T-helper 17 cell (primary cell): ENCODE measurements at places on chromosomes 4 and X. TPM values are rescaled to one million over a fixed set of nuclear protein-coding genes. Genes with fewer than 3 reads are reported as not detected.
A peak's percentile ranks its signal among the peaks of the same experiment; 100 is the strongest.

The SPANXB1 gene
- not detected for total RNA-seq

The SLC49A3 gene
- 1.1 TPM for total RNA-seq

The F8A2 gene
- total RNA-seq: not detected

The MED14 gene
- total RNA-seq: 47.5 TPM

The MUC7 gene
- not detected for total RNA-seq

The FAM184B gene
- not detected for total RNA-seq

The ETDB gene
- not detected for total RNA-seq

GRCh38 chr4:54493862-54494261, 163.9 kb upstream of the KIT start:
- peaks cover 2% of the 10 kb centered on the region for H3K36me3 ChIP-seq
- H3K27ac ChIP-seq: no peak overlapping the region
- no peaks in the 10 kb centered on the region for H3K4me1 ChIP-seq
- no peaks in the 10 kb centered on the region for H3K27me3 ChIP-seq
- H3K4me3 ChIP-seq: no peak overlapping the region

DNA sequence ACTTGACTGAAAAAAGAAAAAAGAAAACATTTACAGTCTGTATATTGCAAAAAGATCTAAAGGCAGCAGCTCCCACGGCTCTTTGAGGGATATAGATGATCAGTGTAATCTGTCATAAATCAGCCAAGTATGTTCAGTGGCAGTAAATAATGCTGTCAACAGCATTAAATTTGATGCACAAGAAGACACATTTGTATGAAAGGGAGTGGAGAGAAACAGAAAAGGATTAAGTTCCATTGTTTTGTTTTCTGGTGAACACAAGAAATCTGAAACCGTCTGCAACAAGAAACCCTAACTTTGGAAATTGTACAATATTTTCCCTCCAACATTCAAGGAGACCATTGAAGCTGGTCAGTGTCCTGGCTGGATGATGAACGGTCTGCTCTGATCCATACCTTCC, 27.6 kb upstream of the C1QTNF7 start:
- peaks cover 7% of the 10 kb centered on the region for H3K36me3 ChIP-seq
- DNase-seq: no peak
- peak overlapping the region; percentile 86 for H3K27ac ChIP-seq
- H3K4me1 ChIP-seq: peaks cover 28% of the 10 kb centered on the region
- H3K4me3 ChIP-seq: no peak overlapping the region
- peaks cover 18% of the 10 kb centered on the region for H3K27me3 ChIP-seq

GRCh38 chr4:71470524-71470923, 131.7 kb downstream of the SLC4A4 start:
- H3K4me3 ChIP-seq: no peak overlapping the region
- peaks cover 5% of the 10 kb centered on the region for H3K27me3 ChIP-seq
- no peaks in the 10 kb centered on the region for H3K36me3 ChIP-seq
- no peak overlapping the region for H3K27ac ChIP-seq

- no peak overlapping the region for H3K4me3 ChIP-seq
- peaks cover 2% of the 10 kb centered on the region for H3K36me3 ChIP-seq
- H3K27ac ChIP-seq: no peak overlapping the region
- no peak for DNase-seq
- no peaks in the 10 kb centered on the region for H3K4me1 ChIP-seq
These were observed 99.1 kb downstream of the MAML3 start for GRCh38 chr4:140054861-140055260.

GRCh38 chr4:8308856-8309771, 39.6 kb downstream of the HTRA3 start:
- H3K27me3 ChIP-seq: peaks cover 28% of the 10 kb centered on the region
- peaks cover 2% of the 10 kb centered on the region for H3K36me3 ChIP-seq
- no peaks in the 10 kb centered on the region for H3K4me1 ChIP-seq
- DNase-seq: no peak
- no peak overlapping the region for H3K27ac ChIP-seq
- H3K4me3 ChIP-seq: no peak overlapping the region

GRCh38 chr4:110637408-110638088, 14.7 kb upstream of the PITX2 start:
- no peak for DNase-seq
- peak overlapping the region; percentile 55 for H3K4me3 ChIP-seq
- H3K36me3 ChIP-seq: peaks cover 3% of the 10 kb centered on the region
- H3K27me3 ChIP-seq: peaks cover 78% of the 10 kb centered on the region
- peak overlapping the region; percentile 2 for H3K27ac ChIP-seq

DNA sequence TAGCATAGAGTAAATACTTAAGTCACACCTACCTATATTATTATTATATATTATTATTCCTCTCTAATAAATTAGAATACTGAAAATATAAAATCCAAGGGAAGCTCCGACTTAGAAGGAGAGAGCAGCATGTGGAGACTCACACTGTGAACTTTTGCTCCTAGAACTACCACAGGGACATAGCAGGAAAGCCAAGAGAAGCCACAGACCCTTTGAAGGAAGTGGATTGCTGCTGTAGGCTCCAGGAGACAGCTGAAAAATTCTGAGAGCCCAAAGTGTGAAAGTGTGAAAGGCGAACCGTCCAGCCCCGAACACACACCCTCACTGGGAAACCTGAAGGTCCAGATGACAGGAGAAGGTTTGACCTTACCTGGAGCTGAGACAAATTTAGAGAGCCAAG, 177.0 kb downstream of the FAM13A start:
- H3K4me1 ChIP-seq: peaks cover 7% of the 10 kb centered on the region
- no peak for DNase-seq
- H3K27ac ChIP-seq: no peak overlapping the region
- H3K27me3 ChIP-seq: no peaks in the 10 kb centered on the region

DNA sequence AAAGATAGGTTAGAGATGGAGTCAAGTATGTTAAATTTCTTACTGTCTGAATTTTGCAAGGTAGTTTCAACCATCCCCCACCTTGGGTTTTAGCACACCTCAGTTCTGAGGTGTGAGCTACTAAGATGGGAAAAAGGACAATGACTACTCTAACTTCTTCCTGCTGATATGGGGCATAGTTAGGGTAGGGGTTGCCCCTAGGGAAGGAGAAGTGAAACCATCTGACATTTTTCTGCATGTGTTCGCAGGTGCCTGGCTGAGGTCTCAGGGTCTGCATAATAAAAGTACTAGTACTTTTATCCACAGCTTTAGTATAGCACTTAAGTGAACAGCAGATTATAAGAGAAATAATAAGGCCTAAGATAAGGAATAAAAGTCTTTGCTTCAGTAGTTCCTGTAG, 129.5 kb upstream of the CYSLTR1 start:
- H3K4me1 ChIP-seq: no peaks in the 10 kb centered on the region
- no peaks in the 10 kb centered on the region for H3K36me3 ChIP-seq
- H3K27ac ChIP-seq: no peak overlapping the region
- no peak for DNase-seq
- no peak overlapping the region for H3K4me3 ChIP-seq

GRCh38 chr4:14952352-14952751, 49.9 kb upstream of the CPEB2 start:
- peaks cover 24% of the 10 kb centered on the region for H3K27me3 ChIP-seq
- no peaks in the 10 kb centered on the region for H3K36me3 ChIP-seq
- no peak overlapping the region for H3K27ac ChIP-seq
- H3K4me1 ChIP-seq: no peaks in the 10 kb centered on the region
- DNase-seq: no peak
- H3K4me3 ChIP-seq: no peak overlapping the region

GRCh38 chr4:32002037-32002747, 1282.0 kb downstream of the PCDH7 start:
- no peaks in the 10 kb centered on the region for H3K36me3 ChIP-seq
- H3K4me3 ChIP-seq: no peak overlapping the region
- H3K27ac ChIP-seq: no peak overlapping the region
- H3K27me3 ChIP-seq: no peaks in the 10 kb centered on the region
- no peak for DNase-seq

DNA sequence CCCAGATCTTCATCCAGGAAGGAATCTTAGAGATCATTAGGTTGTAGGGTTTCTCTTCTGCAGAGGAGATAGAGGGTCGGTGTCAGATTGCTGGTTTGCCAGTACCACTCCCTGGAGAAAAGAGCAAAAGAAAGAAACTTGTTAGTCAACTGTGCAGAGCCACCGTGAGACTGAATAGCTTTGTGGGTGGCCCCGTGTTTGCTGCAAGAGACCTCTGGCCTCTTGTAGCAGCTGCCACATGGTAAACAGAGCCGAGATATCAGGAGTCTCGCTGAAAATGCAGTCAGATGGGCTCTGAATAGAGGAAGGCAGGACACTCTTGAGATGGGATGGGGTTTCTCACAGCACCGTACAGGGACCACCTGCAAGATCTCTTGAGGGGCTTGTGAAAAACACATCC, 149.7 kb downstream of the PTTG2 start:
- no peaks in the 10 kb centered on the region for H3K27me3 ChIP-seq
- peaks cover 2% of the 10 kb centered on the region for H3K4me1 ChIP-seq
- H3K4me3 ChIP-seq: no peak overlapping the region
- H3K36me3 ChIP-seq: peaks cover 8% of the 10 kb centered on the region
- peak overlapping the region; percentile 41 for H3K27ac ChIP-seq
- DNase-seq: no peak

- no peaks in the 10 kb centered on the region for H3K36me3 ChIP-seq
- H3K4me1 ChIP-seq: no peaks in the 10 kb centered on the region
- H3K27ac ChIP-seq: no peak overlapping the region
These were observed 245.9 kb upstream of the TLL1 start for GRCh38 chr4:165627128-165627527.

GRCh38 chr4:168631241-168632162, 134.7 kb downstream of the PALLD start:
- H3K27ac ChIP-seq: no peak overlapping the region
- no peaks in the 10 kb centered on the region for H3K36me3 ChIP-seq
- peaks cover 3% of the 10 kb centered on the region for H3K4me1 ChIP-seq
- H3K4me3 ChIP-seq: peak overlapping the region; percentile 45
- DNase-seq: no peak
- H3K27me3 ChIP-seq: peaks cover 80% of the 10 kb centered on the region

GRCh38 chrX:41909068-41909467, 14.3 kb downstream of the CASK start:
- peak overlapping the region; percentile 64 for H3K4me3 ChIP-seq
- DNase-seq: no peak
- H3K27ac ChIP-seq: no peak overlapping the region
- H3K4me1 ChIP-seq: peaks cover 17% of the 10 kb centered on the region
- no peaks in the 10 kb centered on the region for H3K36me3 ChIP-seq

DNA sequence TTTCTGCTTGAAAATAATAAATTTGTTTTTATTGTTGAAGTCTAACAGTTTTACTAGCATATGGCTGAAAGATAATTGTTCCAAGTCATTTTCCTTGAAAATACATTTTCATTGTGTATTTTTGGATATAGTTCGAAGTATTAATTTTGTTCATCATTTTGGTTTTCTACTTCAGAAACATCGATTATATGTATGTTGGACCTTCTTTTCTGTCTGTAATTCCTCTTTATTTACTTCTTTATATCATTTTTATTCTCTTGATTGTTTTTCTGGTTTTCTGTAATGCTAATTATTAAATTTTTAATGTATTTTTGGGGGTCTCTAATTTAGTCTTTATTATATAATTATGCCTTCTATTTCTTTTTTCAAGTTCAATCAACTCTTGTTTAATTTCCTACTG, 407.1 kb upstream of the FRG1 start:
- no peaks in the 10 kb centered on the region for H3K4me1 ChIP-seq
- no peak for DNase-seq
- no peaks in the 10 kb centered on the region for H3K36me3 ChIP-seq
- no peak overlapping the region for H3K4me3 ChIP-seq
- H3K27ac ChIP-seq: no peak overlapping the region

DNA sequence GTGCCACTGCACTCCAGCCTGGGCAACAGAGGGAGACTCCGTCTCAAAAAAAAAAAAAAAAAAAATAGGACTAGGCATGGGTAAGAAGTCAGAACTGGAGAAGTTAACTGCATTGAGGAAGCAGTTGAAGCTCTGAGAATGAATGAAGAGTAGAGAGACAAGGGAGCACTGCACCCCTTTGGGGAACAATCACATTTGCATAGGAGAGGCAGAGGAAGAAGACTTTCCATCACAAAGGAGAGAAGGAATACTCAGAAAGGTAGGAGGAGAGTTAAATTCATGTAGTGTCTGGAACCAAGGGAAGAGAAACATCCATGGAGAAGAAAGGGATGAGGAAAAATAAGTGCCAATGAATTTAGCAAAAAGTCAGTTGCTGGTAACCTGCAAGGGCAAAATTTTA, 72.4 kb downstream of the GPC3 start:
- no peaks in the 10 kb centered on the region for H3K4me1 ChIP-seq
- no peak overlapping the region for H3K27ac ChIP-seq
- H3K4me3 ChIP-seq: no peak overlapping the region
- no peaks in the 10 kb centered on the region for H3K36me3 ChIP-seq
- DNase-seq: no peak

DNA sequence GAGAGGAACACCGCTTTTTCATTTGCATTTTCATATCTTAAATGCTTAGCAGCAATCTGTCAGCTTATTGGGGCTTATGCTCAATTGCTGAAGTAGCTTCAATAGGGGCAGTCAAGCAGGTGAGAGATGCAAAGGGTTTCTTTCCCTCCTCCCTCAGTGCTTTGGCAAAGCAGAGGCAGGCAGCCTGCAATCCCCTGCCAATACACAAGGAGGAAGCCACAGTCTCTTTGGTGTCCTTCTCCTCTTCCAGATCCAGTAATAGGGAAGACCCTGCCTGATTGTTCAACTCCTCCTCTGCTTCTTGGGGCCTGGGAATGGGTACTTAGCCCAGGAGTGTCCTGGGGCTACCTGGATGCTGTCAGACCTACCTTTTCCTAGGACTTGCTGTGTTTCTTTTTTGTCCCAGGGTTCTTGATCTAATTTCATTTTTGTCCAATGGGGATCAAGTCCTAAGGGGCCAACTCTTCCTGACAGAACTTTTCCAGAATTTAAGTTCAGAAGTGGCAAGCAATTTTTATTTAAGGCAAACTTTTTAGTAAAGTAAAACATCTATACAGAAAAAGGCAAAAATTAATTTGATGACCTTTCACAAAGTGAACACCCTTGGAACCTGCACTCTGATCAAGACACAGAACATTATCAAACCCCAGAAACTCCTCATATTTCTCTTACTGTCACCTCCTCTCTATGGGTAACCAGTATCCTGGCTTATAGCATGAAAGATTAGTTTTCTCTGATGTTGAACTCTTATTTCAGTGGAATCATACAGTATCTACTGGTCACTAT, 260.3 kb downstream of the PPP3CA start:
- no peak overlapping the region for H3K27ac ChIP-seq
- H3K36me3 ChIP-seq: peaks cover 17% of the 10 kb centered on the region
- no peak for DNase-seq
- no peaks in the 10 kb centered on the region for H3K27me3 ChIP-seq
- no peak overlapping the region for H3K4me3 ChIP-seq

- peaks cover 10% of the 10 kb centered on the region for H3K4me1 ChIP-seq
- no peak for DNase-seq
- no peaks in the 10 kb centered on the region for H3K36me3 ChIP-seq
- peak within 1 kb of the TSS; percentile 85 for H3K4me3 ChIP-seq
These were observed at the start of gene EDA2R for GRCh38 chrX:66638591-66639500. Gene EDA2R, minus strand, starts transcription at chrX:66639078. Its CDS starts 23,058 bp downstream, at chrX:66616020.

DNA sequence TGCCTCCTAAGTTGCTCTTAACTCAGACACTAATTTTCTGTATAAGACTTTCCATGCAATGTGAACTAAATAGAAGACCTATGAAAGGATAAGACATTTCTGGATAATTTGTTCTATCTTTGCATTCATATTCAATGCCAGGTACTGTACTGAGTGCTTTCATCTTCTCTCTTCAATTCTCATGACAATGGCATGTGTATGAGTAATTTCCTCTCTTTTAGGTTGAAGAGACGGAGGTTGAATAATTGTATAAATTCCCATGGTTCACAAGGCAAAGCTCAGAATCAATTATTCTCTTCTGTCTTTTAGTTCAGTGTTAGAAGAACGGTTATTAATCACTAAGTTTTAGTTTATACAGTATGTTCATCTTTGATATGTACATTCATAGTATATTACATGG, 29.3 kb upstream of the CFAP299 start:
- DNase-seq: no peak
- no peak overlapping the region for H3K27ac ChIP-seq
- H3K4me3 ChIP-seq: no peak overlapping the region
- peaks cover 2% of the 10 kb centered on the region for H3K4me1 ChIP-seq

GRCh38 chrX:124127496-124127895, 166.0 kb downstream of the STAG2 start:
- DNase-seq: no peak
- no peak overlapping the region for H3K27ac ChIP-seq
- H3K27me3 ChIP-seq: no peaks in the 10 kb centered on the region
- H3K36me3 ChIP-seq: no peaks in the 10 kb centered on the region
